ENCODE measurements at places on chromosomes 4 and X.

DNA sequence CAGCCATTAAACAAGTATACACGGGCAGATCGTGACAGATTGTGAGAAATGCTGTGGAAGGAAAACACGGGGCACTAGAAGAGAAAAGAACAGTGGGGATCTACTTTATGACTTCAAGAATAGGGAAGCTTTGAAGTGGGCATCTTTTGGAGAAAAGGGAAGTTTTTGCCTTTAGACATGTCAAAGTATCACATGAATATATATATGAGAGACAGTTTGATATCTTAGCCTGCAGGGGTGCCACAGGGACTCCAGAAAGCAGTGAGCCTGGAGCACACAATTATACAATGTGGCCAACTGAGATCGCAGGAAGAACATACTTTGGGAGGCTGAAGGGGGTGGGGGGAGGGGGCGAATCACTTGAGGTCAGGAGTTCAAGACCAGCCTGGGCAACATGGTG lies 35.7 kb downstream of the RELL1 start:
- no peak for DNase-seq

GRCh38 chr4:104905546-104905945 lies 241.1 kb upstream of the TET2 start:
- no peak for DNase-seq

GRCh38 chr4:121143131-121143530 lies 21.0 kb downstream of the TNIP3 start:
- no peak for DNase-seq

- DNase-seq: no peak
Measured at GRCh38 chrX:14344172-14344940, 185.0 kb upstream of the GLRA2 start.

- no peak for DNase-seq
Measured at GRCh38 chr4:569958-570667, 6.0 kb downstream of the TMEM271 start.

GRCh38 chrX:21493226-21493830 lies 119.1 kb downstream of the CNKSR2 start:
- peak; percentile 1 for DNase-seq

DNA sequence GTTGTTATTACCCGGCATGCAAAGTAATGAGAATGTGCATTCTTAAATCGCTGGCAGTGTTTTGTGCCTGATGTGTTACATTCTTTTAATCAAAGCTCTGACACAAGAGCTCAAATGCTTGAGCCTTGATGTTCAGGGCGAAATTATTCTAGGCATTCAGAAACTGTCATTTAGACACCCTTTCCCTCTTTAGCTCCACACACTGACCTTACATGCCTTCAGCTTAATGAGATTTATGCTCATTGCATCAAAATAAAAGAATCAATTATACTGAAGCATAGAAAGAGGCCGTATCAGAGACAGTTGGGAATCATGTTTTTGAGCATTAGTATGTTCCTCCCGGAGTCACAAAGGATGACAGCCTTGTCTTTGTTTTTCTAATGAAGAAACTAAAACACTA lies 56.7 kb downstream of the FAM114A1 start:
- DNase-seq: no peak

DNA sequence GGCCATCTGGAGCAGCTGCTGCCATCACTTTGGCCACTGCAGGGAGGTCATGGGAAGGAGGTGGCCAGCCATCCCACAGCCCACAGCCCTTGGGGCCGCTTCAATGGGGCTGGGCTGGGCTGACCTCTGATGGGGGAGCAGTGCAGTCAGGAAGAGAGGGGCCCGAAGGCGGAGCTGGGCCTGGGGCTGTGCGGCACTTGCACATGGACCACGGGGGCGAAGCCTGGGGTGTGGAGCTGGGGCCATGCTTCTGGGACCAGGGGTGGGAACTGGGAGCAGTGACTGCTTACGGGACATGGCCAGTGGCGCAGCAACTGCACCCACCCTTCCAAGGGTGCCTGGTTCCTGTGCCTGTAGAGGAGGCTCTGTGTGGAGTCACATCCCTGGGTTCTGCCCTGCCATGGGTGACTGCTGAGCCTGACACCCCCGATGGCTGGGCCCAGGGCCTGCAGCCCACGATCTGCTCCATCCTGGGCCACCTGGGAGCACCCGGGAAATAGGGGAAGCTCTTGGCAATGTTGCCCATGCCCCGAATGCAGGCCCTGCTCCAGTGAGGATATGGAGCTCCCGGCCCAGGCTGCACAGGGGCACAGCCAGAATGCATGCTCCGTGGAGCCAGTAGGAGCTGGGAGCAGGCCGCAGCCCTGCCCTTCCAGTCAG lies 22.4 kb upstream of the SULT1B1 start:
- no peak for DNase-seq

GRCh38 chr4:23932186-23932585 lies 42.3 kb upstream of the PPARGC1A start:
- DNase-seq: no peak
